HEK293T (cell line): ENCODE measurements at places on chromosomes 11 and 22.

DNA sequence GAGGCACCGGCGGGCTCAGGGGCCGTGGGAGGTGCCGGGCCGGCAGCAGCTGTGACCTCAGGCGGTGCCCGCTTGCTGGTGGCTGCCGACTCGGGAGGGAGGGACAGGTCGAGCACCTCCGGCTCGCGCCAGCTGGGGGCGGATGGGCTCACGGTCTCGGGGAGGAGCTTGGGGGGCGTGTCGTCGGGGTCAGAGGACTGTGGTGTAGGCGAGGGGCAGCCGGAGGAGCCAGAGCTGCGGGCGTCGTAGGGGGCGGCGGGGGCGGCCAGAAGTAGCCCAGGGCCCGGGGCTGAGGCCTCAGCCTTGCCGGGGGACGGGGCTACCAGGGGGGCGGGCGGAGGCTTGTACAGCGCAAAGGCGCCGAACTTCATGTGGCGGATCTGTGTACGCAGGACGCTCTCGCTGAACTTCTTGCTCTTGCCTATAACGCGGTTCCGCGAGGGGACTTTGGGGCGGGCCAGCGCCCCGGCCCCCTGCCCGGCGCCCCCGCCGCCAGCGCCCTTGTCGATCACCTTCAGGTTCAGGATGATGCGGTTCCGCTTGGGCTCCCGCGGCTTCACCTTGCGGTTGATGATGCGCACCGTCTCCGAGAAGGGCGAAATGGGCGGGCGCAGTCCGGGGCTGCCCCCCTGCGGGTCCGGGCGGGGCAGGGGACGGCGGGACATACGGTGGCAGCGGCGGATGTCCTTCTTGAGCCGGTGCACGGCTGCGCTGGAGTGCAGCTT lies 5.5 kb downstream of the CBX6 start:
- DNase-seq, result no peak

GRCh38 chr11:120270386-120270785 lies 30.4 kb downstream of the POU2F3 start:
- DNase-seq, result no peak

DNA sequence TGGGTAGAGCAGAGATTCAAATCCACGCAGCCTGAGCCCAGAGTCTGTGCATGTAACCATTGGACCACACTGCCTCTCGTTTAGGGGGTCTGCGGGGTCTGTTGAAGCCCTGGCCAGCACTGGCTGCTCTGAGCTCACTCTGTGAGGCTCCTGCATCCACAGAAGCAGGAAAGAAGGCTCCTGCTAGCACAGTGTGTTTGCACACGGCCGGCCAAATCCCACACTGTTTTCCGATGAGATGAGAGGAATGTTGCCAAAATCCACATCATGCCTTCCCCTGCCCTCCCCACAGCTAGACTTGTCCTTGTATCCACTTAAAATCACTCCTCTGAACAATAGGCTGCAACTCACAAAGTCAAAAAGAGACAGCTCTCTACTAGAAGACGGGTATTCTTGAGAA lies 10.6 kb upstream of the SLC22A12 start:
- DNase-seq, result no peak

GRCh38 chr11:32809313-32809712 lies 14.9 kb upstream of the CCDC73 start:
- peak; percentile 83 for DNase-seq

GRCh38 chr11:70016666-70017367 lies 61.3 kb upstream of the ANO1 start:
- DNase-seq, result no peak

DNA sequence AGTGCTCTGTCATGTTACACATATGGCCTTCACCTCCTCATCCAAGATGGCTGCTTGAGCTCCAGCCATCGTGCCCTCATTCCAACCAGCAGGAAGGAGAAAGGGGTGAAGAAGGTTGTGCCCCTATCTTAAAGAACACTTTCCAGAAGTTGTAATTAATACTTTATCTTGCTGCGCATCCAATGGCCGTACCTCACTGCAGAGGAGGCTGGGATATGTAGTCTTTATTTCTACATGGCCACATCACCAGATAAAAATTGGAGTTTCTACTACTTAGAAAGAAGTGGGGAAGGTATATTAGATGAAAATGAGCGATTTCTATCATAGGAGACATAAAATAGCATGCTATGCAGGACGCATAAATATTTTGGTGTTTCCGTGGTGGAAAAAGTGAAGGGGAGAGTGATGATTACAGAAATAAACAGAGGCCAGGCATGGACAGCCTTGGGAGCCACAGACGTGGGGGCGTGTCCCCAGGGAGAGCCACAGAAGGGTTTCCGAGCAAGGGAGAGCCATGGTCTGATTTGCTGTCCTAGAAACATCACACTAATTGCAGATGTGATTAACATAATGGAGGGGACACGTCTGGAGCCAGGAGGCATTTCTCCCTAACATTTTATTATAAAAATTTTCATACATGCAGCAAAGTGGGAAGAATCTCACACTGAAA lies 8.8 kb upstream of the MB start:
- DNase-seq, result no peak

GRCh38 chr22:40414311-40414710 lies 43.9 kb downstream of the SGSM3 start:
- DNase-seq, result no peak

DNA sequence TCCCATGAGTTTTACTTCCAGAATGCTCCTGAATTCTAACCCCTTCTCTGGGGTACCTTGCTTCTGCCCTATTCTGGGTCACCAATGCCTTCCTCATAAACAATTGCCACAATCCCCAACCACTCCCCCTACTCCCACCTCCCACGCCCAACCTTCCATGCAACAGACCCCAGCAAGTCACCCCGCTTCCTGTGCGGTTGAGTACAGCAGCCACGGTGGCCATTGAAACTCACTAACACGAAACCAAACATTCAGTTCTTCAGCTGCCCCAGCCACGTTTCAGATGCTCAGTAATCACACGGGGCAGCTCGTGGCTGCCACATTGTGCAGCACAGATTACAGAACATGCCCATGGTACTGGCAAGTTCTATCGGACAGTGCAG lies 3.7 kb upstream of the BCR start:
- no peak for DNase-seq

DNA sequence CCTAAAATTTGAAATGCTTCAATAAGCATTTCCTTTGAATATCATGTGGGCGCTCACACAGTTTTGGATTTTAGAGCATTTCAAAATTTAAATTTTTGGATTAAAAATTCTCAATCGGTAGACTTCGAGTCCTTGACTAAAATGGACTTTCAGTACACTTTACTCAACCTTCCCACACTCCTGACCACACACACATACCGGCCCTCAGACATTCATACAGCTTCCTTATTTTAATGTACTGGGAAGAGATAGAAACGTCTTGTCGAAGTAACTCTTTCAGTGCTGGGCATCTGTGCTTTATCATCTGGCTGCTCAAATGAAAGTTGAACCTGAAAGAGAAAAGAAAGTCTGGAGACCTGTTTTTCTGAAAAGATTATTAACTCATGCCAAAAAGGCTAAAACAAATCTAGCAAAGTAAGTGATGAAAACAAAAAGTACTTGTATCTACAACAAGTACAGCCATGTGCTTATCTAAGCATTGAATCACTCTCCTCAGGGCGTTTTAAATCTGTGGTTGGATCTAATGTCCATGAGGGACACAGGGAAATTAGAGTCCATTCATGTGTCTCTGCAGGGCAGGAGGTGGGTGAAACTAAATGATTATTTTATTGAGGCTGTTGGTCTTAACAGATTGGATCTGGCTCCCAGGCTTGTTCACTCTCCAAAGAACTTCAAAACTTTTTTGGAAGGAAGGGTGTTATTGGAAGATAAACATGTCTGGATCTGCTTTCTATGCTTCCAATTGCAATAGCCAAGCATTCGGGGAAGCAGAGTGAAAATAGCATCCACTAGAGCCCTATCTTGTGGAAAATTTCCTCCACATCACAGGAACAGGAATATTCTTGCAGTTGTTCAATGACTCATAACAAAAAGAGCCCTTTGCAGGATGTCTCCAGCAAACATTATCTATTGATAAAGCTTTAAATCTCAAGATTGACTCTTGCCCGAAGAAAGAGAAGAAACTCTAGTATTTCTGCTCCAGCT lies 47.0 kb downstream of the CARD18 start:
- no peak for DNase-seq

DNA sequence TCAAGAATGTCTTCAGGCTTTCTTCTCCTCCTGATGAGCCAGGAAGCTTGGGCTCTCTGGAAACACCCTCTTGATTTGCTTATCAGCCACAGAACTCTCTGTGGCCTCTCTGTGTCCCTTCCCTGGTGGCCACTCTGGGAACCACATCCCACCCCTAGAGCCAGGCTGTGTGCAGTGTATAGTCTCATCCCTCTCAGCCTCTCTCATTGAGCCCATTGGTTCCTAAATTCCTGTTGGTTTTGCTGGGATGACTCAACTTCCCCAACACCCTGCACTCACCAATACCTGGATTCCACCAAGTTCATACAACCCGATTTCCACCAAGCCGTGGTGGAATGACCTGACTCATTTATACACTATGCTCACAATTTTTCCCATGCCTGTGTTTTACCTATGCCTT lies 5.2 kb downstream of the IRAG1 start:
- peak; percentile 44 for DNase-seq

- DNase-seq, result no peak
Measured at GRCh38 chr11:15473954-15474837, 359.5 kb downstream of the INSC start.

DNA sequence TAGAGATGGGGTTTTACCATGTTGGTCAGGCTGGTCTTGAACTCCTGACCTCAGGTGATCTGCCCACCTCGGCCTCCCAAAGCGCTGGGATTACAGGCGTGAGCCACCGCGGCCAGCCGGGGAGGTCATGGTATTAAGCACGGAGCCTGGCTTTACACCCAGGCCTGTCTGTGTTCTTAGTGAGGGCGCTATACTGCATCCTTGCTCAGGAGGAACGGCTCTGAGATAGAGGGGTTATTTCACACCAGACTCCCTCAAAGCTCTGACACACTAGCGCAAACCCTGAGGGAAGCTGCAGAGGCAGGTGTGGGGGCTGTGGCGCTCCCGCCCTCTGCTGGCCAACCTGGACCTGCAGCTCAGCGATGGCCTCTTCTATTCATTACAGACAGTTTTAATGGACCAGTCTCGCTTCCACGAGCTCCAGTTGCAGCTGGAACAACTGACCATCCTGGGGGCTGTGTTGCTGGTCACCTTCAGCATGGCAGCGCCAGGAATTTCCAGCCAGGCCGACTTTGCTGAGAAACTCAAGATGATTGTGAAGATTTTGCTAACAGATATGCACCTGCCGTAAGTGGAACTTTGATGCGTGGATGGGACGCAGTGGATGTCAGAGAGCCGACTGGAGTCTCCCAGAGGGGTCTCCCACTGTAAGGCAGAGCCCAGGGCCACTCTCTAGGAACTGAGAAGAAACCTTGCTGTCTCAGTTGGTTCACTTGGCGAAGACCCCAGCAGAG lies 26.2 kb downstream of the TCP11L1 start:
- peak; percentile 84 for DNase-seq

GRCh38 chr11:72226701-72227100 lies 2.1 kb downstream of the INPPL1 start:
- DNase-seq, result no peak

- no peak for DNase-seq
Measured at GRCh38 chr11:75677909-75678308, 9.1 kb upstream of the MAP6 start.

- DNase-seq, result no peak
Measured at GRCh38 chr22:50062509-50063135, 4.5 kb upstream of the TTLL8 start.

- DNase-seq, result peak; percentile 49
Measured at GRCh38 chr11:117097389-117098268, 599 bp downstream of the SIK3 start.

DNA sequence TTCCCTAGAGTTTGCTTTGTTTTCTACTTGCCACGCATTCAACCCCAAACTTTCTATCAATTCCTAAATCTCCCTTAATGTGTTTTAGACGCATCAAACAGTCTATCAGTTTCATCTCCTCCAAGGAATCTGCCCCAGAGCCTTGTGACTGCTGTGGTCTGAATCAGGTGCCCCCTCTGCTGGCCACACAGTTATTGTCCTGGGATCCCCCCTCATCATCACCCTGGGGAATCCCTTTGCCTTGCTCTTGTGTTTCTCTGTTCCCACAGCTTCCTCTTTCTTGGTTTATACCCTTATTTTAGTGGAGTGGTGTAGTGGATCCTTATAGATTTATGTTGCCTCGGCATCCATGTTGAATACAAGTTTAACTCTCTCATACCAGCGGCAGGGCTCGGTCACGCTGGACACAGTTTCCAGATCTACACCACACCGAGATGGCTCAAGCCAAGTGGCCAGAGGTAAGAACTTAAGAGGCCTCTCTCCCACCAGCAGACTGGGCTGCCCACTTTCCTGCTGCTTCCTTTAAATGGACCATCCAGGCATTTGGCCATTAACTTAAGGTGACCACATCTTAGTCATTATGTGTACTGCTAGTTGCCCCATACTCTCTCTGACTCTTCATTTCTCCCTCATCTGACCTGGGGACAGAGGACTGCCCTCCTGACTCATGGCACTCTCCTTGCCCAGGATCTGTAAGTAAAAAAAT lies 8.2 kb downstream of the UPB1 start:
- DNase-seq, result peak; percentile 84

DNA sequence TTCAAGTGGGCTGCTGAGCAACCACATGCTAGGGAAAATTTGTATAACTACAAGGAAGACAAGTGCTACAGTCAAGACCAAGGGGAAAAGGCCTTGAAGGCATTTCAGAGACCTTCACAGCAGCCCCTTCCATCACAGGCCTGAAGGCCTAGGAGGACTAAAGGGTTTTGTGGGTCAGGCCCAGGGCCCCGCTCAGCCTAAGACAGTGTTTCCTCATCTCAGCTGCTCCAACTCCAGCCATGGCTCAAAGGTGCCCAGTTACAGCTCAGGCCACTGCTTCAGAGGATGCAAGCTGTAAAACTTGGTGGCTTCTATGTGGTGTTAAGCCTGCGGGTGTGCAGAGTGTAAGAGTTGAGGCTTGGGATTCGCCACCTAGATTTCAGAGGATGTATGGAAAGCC lies 260.5 kb downstream of the NXPE2 start:
- no peak for DNase-seq
